ENCODE measurements at places on chromosomes 11 and 22.
A peak's percentile ranks its signal among the peaks of the same experiment; 100 is the strongest.

GRCh38 chr11:102929166-102929565, 26.4 kb downstream of the MMP13 start:
- DNase-seq: no peak

DNA sequence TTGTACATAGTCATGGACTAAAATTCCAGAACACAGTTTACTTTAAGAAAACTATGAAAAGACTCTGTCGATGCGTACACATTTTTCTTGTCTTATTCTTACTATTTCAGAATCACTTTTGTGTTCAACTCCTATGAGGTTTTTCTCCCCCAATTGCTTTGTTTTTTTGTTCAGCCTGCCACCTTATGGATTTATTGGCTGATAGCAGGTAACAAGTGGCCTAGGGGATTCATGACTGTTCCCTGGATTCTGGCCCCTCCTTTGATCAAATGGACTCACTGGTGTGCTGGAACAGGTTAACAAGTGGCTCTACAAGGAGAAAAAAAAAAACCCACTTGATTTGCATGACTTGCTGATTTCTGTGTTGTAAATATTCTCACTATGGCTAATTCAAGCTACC, 10.6 kb downstream of the MMP20 start:
- DNase-seq: no peak

- no peak for DNase-seq
These were observed at the start of gene ABCG4 for GRCh38 chr11:119149018-119149785. Gene ABCG4 (plus strand): TSS chr11:119149052. CDS start chr11:119149966, 914 bp downstream.

DNA sequence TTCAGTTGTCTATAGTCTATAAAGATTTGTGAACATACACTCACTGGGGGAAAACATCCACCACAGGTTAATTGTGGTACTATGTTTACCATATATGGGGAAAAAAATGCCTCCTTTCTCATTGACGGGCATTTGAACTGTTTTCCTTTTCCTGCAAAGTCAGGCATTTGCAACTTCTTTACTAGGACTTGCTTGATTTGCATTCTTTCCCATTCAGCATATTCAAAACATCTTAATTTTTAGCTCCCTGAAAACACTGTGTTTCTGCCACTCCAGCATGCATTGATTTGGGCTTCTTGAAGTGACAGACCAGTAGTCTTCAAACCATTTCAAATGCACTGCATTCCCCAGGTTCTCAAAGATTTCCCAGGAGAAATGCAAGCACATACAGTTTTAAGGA, 67.6 kb downstream of the INSC start:
- DNase-seq: no peak

GRCh38 chr11:115618428-115618827, 114.2 kb upstream of the CADM1 start:
- no peak for DNase-seq

DNA sequence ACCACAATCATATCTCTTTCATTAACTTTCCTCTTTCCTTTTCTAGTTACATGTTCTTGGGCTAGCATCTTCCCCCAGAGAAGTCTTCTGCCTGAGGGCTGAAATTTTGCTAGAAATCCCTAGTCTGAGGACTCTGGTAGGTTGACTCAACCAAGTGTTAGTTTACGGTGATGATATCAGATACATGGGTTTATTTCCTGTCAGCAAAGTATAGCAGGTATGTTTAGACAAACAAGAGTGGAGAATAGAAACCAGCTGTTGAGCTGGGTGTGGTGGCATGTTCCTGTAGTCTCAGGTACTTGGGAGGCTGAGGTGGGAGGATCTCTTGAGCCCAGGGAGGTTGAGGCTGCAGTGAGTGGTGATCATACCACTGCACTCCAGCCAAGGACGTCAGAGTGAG, 11.2 kb downstream of the FOLR1 start:
- DNase-seq: no peak

DNA sequence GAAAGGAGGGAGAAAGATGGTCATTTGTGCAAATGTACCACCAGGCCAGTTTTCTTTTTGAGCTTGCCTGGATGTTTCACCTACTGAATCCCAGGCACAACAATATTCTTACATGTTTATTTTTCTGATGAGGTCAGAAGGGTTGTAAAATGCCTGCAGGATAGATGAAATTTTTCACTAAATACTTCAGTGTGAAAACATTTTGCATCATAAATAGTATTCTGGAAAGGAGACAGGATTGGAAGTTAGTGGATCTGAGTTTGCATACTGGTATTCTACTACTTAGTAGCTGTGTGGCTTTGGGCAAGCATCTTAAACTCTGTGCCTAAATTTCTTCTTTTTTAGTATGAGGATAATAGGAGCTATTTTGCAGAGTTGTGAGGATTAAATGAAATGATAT, 24.8 kb downstream of the RNF169 start:
- no peak for DNase-seq

DNA sequence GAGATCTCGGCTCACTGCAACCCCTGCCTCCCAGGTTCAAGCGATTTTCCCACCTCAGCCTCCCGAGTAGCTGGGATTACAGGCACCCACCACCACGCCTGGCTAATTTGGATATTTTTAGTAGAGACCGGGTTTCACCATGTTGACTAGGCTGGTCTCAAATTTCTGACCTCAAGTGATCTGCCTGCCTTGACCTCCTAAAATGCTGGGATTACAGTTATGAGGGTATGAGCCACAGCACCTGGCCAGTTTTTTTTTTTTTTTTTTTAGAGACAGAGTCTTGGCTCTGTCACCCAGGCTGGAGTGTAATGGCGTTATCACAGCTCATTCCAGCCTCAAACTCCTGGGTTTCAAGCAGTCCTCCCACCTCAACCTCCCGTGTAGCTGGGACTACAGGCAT, 54.9 kb upstream of the PRR5 start:
- DNase-seq: no peak

DNA sequence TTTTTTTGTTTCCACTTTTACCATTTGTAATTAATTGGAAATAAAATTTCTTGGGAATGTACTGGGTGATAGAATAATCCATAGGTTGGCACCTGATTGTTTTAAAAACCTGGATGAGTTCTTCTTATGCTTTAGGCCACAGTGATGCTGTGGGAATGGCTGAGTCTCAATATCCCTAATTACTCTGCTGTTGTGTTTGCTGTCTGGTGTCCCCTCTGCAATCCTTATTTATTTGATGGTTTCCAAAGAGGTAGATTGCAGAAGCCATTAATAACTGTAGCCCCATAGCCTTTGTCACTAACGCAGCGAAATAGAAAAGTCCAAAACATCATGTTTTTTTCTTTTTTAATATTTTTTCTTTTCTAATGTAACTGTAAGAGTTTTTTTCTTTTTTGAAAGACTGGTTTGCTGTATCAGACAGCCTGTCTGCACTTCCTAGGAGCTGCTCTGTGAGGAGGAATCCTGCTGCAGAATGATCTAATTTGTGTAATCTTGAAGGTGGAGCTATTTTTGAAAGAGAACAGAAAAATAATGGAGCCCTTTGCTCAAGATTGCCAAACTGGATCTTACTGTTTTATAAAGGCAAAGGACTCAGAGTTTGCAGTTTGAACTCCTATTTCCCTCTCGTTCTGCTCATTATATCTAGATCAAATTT, 14.9 kb downstream of the PACS1 start:
- DNase-seq: no peak

DNA sequence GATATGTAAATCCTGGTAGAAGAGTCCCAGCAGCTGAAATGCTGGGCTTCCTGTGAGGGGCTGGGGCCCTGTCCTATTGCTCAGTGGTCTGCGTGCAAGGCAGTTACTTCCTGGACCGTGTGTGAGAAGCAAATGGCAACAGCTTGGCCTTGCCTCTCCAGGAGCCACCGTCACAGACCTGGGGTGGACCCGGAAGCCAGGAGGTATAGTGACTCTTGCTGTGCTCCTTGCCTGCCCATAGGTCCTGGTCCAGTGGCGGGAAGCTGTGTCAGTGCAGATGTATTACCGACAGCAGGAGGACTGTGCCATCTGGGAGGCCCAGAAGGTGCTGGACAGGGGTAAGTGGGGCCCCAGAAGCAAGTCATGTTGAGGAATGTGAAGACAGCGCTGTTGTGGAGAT, 54.3 kb downstream of the PISD start:
- no peak for DNase-seq

GRCh38 chr22:26322179-26322905, 106.7 kb upstream of the ASPHD2 start:
- DNase-seq: no peak

- peak; percentile 63 for DNase-seq
These were observed 13.6 kb downstream of the KCNJ5 start for GRCh38 chr11:128904656-128905344.

- DNase-seq: no peak
These were observed 61.9 kb downstream of the NRXN2 start for GRCh38 chr11:64661146-64661545.

DNA sequence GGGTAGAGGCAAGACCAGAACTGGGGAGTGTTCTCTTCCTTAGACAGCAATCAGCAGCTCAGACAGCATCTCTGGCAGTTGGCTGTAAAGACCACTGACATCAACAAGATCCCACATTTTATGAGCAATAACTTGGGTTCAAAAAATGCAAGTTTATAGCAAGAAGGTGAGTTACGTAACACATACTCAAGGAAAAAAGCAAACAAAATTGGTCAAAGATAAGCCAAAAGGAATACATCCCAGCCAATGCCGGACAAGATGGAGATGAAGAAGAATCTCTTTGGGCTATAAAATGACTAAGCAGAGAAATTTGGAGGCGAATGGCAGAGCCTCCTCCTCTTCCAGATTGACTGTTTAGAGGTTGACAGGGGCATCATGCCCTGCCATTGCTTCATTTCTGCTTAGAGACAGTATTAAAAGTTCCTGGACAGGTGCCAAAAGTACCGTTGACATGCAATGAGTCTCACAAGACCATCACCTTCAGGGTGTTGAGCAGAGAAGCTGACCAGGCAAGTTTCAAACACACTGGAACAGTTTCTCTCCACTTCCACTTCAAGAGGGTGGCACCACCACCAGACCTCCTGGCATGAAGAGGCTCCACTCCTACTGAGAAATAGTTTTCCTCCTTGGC, 55.9 kb downstream of the ENDOD1 start:
- no peak for DNase-seq

GRCh38 chr22:37746366-37747079, 49.7 kb downstream of the TRIOBP start:
- DNase-seq: no peak

GRCh38 chr11:79546351-79546750, 105.5 kb upstream of the TENM4 start:
- peak; percentile 22 for DNase-seq

DNA sequence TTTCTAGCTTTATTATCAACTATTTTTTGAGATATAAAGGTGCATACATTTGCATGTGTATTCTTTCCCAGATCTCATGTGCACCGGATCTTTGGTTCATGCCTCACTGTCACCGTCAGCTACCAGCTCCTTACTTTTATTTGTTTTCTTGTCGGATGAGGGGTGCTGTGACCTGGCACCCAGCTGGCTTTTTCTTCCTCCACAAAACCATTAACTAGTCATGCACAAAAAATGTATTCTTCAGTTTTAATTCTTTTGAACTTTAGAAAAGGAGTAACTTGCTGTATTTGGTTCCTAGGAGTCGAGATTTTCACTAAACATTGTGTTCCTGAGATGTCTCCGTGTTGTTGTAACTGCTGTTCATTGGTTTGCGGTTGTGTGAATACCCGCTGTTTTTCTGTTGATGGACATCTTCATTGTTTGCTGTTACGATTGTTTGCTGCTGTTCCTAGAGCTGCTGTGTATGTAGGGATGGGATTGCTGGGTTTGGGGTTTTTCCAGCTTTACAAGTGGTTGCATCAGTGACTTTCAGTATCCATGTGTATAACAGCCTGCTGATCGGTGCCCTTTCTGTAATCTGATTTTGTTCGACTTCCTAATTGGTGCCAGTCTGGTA, 39.4 kb downstream of the MOV10L1 start:
- DNase-seq: no peak

DNA sequence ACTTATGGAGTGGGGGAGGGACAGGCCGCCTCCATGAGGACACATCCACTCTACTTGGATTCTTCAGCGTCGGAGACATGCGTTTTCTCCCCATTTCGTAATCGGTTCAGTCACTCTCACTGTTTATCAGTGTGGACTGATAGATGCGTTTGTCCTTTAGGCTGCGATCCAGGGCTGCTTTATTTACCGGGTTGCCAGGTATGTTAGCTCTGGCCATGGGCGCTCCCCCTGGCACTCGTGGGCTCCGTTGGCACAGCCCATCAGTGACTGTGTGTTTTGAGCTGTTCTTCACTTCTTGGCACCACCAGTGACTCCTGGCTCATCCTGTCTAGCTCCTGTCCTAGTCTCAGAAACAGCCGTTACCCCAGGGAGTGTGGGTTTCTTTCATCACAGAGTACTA, 1203.3 kb downstream of the BRD1 start:
- no peak for DNase-seq

DNA sequence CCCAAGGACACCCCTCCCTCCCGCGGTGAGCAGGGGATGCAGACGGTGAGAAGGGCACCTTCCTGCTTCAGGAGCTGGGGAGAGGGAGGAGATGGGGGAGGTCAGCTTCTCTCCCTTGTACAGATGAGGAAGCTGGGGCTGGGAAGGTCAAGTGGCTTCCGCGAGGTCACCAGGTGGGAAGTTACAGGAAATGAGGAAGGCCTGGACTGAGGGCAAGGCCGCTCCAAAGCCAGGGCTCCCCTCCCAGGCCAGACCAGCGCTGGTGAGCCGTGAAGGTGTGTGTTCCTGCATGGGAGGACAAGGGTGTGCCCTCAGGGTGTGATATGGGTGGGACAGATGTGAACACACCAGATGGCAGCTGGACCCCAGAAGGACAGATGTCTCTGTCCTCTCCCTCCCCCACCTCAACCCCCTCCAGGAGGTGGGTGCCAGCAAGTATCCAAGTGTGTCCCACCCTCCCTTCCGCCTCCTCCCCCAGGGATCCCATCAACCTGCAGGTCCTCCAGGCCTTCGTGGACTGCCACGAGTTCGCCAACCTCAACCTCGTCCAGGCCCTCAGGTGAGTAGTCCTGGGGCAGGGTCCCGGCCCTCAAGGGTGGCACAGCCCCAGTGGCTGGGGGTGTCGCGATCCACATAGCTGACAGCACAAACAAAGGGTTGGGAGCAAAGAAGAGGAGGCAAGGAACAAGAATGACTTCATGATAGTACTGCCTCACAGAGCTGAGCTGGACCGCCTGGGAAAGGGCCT, 16.6 kb downstream of the CYTH4 start:
- DNase-seq: no peak

GRCh38 chr11:836700-837099, 3.9 kb downstream of the CD151 start:
- DNase-seq: no peak

GRCh38 chr11:130874396-130874795, 41.9 kb downstream of the SNX19 start:
- no peak for DNase-seq

- peak; percentile 61 for DNase-seq
These were observed 550.9 kb upstream of the CCDC90B start for GRCh38 chr11:83836883-83837654.

- DNase-seq: no peak
These were observed 1403.5 kb downstream of the BRD1 start for GRCh38 chr22:48424201-48424627.

GRCh38 chr11:118608360-118609227, 1.2 kb downstream of the PHLDB1 start:
- no peak for DNase-seq

GRCh38 chr22:42977569-42977968, 37.4 kb downstream of the PACSIN2 start:
- DNase-seq: no peak
